Ureter (tissue), 1 donor: ENCODE measurements at places on chromosomes 11 and 22.

- DNase-seq = no peak
Measured at GRCh38 chr11:116837231-116838091, at the start of gene APOA1. APOA1 (minus strand) TSS chr11:116837622; CDS start chr11:116837387, 235 bp downstream.

DNA sequence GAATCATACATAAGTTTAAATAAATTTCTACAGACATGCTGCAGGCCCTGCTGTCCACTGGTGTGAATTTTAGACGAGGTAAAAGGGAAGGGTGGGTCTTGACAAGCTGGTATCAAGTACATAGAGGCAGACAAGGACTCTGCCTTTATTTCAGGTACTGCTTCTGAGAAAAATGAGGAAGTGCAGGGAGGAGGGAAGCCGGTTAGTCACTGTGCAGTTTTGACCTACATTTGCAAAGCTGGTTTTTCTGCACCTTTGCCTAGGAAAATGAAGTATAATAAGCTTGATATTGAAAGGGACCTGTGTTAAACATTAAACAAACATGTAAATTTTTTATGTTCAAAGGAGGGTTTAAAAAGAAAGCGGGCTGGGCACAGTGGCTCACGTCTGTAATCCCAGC, 24.6 kb downstream of the TMEM45B start:
- no peak for DNase-seq

GRCh38 chr11:122264121-122264520, 148.1 kb upstream of the BLID start:
- DNase-seq = no peak

- no peak for DNase-seq
Measured at GRCh38 chr11:79227308-79227707, 213.5 kb downstream of the TENM4 start.

DNA sequence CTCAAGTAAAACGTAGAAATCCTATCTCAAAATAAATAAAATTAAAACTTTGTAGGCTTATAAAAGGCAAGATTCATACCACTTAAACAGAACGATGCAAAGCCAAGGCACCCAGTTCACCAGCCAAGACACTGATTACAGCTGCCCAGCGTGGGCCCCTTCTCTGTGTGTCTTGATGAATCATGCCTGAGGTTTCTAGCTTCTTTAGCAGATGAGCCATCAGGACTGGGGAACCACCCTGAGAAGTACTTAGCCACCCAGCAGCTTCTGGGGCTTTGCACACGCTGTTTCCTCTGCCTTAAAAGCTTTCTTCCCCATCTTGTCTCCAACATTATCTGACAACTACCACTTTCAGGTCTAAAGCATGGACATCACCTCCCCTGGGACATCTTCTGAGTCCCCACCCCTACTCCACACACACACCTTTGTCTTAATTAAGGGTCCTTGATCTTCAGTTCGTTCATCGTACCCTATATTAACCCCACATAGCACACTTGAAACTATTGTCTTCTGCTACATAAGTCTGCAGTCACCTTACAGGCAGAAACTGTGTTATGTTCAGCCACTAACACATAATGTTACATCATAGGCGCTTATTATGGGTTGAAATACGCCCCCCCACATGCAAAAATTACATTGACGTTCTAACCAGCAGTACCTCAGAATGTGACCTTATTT, 8.7 kb upstream of the LAYN start:
- DNase-seq = no peak

DNA sequence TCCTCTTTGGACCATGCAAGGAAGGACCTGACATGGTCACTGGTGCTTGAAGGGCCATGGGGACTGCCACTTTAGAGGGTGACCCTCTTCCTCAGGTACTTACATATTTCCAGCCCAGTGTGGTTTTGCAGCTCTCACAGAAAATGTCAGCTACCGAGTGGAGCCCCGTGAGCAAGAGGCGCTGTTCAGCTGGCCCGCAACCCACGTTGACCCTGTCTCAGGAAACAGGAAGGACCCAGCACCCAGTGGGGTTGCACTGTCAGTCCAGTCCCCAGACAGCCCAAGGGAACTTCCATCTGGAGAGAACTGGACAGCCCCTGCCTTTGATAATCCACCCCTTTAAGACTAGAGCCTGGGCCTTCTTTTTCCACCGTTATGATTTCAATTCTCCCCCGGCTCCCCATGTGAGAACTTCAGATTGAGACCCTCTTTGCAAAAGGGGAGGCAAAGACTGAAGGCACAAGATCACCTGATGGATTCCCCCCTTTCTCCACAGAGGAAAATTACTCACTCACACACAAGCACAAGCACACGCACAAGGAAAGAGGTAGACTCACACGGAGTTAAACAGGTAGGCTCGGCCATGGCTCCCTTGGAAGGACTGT, 3.4 kb downstream of the YPEL4 start:
- DNase-seq = no peak

DNA sequence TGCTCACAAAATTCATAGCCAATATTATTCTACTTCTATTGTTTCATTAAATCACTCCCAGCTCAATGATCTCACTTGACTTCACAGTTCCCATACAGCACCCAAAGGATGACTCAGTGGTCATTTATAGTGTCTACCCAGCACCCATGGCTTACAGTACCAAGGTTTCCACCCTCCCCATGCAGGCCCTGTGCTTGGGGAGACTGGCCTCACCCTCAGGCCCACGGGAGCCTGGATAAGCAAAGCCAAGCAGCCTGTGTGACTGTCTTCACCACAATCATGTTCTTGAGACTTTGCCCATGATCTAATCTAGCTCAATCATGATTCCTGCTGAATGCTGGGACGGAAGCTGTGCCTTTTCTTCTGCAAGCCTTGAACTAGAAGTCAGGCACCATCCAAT, 97.6 kb downstream of the SLC36A4 start:
- no peak for DNase-seq

GRCh38 chr11:20155683-20156279, 4.5 kb downstream of the DBX1 start:
- DNase-seq = no peak

- DNase-seq = no peak
Measured at GRCh38 chr11:9037963-9038362, 34.2 kb upstream of the NRIP3 start.

- DNase-seq = no peak
Measured at GRCh38 chr11:116217006-116217405, 555.8 kb downstream of the BUD13 start.

DNA sequence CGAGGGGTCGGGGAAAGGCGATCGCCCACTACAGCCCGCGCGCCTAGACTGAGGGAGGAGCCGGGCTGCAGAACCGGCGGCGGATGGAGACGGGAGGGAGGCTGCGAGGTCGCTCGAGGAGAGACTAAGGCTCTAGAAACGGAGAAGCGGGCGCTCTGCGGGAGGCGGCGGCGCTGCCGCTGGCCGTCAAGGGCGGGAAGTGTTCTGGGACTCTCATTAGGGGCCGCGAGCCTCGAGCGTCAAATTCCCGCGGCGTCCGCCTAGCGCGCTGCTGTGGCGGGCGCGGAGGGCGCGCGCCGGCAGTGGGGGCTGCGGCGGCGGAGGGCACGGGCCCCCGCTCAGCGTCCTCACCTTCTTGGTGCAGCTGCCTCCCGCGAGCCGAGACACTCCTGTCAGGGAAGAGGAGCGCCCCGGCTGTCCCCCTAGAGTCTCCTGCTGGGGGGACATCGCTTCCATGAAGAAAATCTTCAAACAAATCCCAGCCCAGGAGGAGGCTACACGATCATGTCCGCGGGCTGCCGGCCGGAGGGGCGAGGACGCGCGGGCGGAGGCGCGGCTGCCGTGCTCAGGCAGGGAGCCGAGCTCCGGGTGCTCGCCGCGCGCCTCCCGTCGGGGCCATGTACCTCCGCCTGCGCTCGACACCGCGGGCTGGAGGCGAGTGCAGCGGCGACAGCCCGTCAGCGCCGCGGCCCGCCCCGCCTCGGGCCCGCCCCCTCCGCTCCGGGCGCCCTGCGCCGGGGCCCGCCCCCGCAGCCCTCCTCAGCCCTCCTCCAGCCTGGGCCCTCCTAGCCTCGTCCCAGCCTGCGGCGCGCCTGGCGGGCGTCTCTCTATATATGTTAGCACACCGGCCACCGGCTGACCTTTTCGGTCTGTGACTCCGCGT, at the start of gene ARHGAP20:
ARHGAP20 (minus strand) TSS at position 662 of the 883 bp plus-strand sequence; CDS start at position 456, 206 bp downstream.
- DNase-seq = peak; percentile 75

DNA sequence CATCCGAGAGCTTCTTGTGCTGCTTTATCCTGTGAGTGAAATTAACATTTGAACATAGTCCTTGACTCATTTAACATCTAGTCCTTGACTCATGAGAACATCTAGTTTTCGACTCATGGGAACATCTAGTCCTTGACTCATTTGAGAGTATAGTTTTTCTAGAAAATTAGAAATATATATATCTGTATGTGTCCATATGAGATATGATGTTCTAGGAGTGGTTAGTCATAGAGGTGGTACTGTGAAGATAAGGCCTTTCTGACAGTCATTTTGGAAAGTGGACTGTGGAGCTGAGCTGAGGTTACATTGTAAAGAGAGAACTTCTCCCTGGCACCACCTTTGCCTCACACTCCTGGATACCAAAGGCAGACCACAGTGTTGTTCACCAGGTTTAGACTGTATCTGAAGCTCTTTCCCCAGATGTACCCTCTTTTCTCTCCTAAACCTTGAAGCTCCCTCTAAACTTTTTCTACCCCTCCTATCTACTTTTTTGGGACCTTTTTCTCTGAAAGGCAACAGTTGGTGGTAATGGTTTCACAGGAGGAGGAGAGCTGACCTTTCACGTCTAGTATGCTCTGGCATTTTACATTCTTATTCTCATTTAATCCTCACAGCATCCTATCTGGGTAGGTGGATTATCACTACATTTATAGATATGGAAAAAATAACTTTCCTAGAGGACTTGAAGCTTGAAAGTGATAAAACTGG, 67.2 kb downstream of the PPP2R1B start:
- no peak for DNase-seq

DNA sequence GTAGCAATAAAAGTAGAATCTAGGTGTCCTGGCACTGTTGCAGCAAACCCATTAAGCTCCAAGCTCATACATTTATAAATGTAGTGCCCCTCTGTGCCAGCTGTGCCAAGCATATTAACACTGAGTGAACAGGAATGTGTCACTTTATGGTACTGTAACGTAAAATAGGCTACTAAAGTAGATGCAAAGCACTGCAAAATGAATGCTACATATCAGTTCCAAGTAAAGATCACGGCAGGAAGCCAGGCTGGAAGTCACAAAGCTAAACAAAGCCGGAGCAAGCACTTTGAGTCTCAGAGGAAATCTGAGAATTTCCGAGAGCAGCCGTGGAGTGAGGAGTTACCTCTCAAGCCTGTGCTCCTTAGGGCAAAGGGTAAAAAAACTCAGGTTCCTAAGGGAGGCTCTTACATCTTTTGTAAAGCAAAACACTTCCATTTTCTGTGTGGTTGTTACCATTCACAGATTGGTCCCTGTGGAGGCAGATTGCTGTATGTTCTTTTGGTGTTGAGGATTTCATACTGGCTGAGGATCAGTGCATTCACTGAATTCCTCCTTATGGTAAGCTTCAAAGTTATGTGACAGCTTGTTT, 85.7 kb downstream of the WNT11 start:
- no peak for DNase-seq

DNA sequence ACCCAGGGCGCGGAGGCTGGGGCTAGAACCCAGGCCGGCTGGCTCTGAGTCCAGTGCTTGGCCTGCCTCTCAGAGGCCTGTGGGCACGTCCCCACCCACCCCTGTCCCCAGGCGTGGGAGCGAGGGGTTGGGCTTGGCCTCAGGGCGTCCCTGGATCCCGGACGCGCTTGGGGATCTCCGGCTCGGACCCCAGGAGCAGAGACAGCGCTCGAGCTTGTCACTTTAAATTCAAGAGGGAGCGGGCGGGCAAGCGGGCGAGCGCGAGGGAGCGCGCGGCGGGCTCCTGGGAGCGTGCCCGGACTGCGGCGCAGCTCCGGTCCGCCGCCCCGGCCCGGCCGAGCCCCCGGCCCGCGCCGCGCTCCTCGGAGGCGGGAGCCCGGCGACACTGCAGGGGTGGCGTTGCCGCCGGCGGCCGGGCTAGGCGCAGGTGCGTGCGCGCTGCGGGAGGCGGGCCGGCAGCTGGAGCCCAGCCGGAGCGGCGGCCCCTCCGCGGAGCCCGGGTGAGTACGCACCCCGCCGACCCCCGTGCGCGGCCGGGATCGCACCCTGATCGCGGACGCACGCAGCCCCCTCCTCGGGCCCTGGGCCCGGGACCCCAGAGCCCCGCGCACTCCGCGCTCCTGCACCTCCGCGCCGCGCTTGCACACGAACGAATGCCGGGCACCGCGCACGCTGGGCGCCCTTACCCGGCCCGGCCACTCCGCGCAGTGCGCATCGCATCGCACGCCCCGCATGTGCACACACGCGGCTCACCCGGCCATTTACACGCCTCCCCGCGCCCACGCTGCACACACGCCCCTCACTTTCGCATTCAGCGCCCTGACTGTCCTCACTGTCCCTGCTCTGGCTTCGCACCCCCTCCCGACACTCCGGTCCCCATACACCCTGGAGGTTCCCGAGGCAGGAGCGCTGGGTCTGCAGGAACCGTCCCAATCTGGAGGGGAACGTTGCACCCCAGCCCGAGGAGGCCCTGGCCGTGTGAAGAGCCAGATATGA, at the start of gene SYT12:
SYT12 (plus strand) TSS at position 174 of the 996 bp plus-strand sequence. CDS start 7,011 bp downstream, outside the sequence.
- DNase-seq = no peak

GRCh38 chr11:102831489-102832440, 11.6 kb downstream of the MMP3 start:
- no peak for DNase-seq

GRCh38 chr11:68146704-68147474, 25.7 kb upstream of the CHKA start:
- DNase-seq = peak; percentile 77

- no peak for DNase-seq
Measured at GRCh38 chr22:45722006-45722405, 50.4 kb downstream of the ATXN10 start.
